ENCODE measurements at places on chromosomes 7 and 10. TPM values are rescaled to one million over a fixed set of nuclear protein-coding genes. Genes with fewer than 3 reads are reported as not detected.

DNA sequence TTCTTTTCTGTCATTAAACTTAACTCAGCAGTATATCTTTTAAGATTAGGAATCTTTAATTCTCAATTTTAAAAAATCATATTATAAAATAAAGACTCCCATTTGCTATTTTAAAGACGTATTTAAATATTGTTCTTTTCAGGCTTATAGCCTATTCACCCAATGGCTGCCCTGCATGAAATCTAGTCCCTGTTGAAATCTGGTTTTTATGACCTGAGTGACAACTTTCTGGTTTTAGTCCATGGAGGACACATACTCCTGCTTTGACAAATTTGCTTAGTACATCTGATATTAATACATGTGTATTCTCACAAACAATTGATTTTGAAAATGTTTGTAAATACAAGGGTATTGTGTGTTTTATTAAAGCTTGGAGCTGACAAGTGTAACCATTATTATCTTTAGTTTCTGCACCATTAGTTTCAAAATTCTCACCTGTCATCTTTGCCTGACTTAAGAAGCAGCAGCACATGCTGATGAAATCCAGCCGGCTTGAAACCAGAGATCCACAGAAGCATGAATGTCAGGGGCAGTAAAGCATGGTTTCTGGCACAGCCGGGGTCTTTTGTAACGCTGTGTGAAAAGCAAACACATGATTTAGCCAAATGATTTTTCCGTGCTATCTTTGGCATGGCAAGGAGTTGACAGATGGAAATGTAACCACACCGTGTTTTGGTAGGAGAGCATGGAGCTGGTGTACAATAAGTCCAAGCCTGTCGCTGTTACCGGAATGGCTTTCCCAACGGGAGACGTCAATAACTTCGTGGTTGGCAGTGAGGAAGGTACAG is 262.8 kb downstream of the DYNC1I1 start:
- DNase-seq, result no peak

DNA sequence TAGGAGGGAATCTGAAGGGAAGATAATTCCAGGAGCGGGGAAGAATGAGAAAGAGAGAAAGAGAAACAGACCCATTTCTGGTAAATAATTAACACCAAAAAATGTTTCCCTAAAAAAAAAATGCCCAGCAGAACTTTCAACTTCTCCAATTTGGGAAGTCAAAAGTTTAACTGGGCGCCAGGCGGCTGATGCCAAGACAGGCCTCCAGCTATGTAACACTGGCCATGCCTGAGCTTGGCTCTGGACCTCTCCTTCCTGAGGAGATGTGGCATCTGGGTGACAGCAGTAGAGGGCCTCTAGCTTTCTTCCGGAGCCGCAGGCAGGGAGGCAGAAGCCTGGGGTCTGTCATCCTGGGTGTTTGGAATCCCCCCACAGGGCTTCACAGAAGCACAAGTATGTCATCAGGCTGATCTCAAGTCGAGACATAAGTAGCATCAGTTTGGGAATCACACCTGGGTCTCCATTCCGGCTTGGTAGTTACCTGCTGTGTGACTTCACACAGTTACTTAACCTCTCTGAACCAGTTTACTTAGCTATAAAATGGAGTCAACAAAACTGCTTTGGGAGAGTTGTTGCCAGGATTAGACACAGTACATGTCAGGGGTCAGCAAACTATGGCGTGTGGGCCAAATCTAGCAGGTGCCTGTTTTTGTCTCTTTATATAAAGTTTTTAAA is 50.5 kb upstream of the TCF7L2 start:
- DNase-seq, result no peak

- DNase-seq, result no peak
Observed at GRCh38 chr7:130006771-130007170, 44.4 kb downstream of the ZC3HC1 start.

GRCh38 chr7:130822642-130823041 is 88.6 kb upstream of the KLF14 start:
- no peak for DNase-seq

GRCh38 chr10:7008645-7009044 is 402.2 kb downstream of the SFMBT2 start:
- no peak for DNase-seq

GRCh38 chr10:75660823-75661222 is 229.4 kb downstream of the LRMDA start:
- DNase-seq, result no peak

- DNase-seq, result no peak
Observed at GRCh38 chr7:27145914-27146412, 1.6 kb downstream of the HOXA6 start.

GRCh38 chr7:10312942-10313341 is 660.7 kb upstream of the PHF14 start:
- no peak for DNase-seq

DNA sequence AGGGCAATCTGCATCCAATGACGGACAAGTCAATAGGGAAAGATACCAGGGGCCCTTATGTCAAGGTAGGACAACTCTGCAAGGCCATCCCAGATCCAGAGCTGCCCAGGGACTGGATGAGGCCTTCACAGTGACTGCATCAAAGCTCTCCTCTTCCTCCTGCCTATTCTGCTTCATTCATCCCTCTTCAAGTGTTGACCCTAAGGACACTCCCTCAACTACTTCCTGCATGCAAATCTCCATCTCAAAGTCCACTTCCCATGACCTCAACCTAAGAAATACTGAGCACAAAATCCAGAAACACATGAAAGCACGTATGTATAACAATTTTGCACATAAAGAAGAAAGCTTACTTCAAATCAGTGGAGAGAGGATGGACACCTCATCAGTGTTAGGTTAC is 182.3 kb downstream of the AVL9 start:
- no peak for DNase-seq

DNA sequence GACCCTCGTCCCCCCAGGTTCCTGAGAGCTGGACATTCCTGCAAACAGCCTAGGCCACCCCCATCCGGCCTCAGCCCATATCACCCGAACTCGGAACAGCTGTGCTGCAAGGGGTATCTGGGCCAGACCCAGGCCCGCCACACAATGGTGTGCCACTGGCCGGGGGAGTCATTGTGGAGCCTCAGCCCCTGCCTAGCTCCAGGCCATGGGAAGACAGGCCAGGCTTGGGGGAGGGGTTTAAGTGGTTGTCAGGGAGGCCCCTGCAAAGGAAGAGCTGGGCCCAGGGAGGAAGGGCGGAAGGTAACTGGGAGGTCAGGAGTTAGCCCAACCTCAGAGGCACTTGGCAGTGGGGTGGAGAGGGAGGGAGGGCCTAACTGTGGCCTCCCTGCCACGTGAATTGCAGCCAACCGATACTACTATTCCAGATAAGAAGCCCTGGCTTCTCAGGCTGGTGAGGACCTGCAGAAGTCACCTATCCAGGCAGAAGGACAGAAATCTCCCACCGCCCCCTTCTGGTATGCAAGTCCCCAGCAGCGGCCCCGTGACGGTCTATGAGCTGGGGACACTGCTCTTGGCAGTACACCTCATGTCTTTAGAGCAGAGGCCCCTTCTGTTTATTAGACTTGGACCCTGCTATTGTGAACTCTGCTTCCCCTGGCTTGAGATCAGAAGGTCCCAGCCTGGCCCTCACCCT is 26.8 kb downstream of the VSIR start:
- no peak for DNase-seq

DNA sequence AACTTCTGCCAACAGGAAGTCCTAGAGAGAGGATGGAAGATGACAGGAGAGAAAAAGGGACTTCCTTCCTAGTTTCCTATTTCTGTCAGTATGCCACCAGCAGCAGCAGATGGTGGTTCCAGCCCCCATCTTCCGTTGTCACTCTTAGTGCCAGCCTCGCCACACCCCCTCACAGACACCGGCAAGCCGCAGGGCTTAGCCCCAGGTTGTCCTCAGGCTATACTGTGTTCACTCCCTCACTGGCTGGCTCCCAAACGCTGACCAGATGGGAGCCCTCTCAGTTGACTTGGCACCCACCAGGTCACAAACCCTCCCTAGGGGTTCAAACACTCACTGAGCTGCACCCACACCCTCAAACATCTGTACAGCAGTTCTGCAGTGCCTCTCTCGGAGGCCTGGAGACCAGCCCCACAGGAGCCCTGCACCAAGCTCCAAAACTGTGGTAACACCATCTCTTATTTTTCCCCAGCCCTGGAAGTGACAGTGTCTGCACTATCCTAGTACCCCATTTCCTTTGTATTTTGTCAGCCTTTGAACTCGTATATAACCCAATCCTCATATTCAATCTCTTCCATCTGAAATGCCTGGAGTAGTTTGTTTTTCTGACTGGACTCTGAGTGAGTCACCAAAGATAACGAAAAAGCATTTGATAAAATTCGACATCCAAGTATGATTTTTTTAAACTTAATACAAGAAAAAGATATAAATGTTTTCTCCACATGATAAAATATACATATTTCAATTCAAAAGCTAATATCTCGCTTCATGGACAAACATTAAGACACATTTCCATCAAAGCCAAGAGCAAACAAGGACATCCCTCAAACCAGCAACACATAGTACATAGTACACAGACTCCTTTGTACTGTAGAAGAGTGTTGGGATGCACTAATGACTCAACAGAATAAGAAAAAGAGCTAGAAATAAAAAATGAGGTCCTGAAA is 34.5 kb downstream of the SMURF1 start:
- DNase-seq, result no peak

DNA sequence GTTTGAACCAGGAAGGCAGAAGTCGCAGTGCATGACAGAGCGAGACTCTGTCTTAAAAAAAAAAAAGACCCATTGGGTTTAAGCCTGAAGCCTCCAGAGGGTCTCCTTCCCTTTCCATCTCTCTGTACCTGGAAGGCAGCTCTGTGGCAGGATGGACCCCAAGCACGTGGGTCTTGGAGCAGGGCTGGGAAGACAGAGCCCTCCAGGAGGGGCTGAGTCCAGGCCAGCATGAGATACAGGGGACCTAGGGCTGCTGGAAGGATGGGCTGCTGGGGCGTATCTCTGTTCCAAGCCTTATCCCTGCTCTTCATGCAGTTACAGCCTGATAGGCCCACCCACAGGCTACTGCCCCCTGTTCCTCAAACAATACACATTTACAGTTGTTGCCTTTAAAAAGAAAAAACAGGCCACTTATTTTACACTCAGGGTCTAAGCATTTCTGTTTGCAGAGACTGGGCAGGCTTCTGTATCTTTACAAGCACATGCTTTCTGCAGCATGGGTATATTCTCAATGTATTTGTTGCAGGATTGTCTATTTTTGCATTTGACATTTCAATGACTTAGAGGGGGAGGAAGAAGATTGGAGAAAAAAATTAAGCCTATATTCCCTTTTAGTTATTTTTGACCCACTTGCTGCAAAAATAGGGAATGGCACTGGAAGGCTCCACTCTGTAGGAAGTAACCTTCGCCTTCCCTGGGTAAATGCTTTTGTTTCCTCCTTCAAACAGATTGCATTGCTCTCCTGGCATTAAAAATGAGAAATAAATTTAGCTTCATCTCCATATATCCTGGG is 60.1 kb downstream of the FAM171A1 start:
- no peak for DNase-seq

- DNase-seq, result peak; percentile 29
Observed at GRCh38 chr10:543131-543530, 146.3 kb downstream of the DIP2C start.

GRCh38 chr7:774161-775109 is 47.4 kb upstream of the PRKAR1B start:
- DNase-seq, result no peak

GRCh38 chr7:2271273-2272026 is 29.4 kb downstream of the NUDT1 start:
- DNase-seq, result no peak

DNA sequence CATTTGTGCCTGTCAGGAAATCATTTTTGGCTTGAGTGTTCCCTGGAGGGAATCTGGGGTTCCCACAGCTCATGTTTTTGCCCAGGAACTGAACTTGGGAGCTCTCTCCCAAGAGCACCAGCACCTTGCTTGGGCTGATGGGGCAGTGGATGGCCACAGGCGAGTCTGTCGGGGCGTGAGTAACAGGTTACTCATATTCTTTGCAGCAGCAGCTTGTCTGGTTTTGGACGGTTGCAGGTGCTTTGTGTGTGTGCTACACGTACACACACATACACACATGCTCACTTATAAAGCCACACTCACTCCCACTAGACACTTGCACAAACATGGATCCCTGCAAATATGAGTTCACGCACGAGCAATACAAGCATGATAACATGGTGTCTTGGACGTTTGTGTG is 2.9 kb upstream of the PALD1 start:
- DNase-seq, result no peak

GRCh38 chr10:17026686-17027485 is 102.7 kb downstream of the CUBN start:
- no peak for DNase-seq

DNA sequence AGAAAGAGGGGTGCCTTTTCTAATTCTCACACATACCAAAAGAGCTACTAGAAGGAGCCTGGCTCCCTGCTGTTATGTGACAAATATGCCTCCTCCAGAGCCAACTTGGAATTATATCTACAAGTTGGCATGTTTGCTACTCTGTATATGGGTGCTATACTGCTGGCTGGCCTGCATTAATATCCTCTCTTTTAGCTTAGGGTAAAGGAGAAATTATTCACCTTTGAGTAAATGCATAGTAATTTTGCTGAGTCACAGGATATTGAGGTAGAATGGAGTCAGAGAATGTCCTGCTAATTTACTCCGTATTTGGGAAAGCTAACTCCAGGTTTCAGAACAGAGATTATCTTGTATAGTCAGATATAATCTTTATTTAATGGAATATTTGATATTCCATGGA is 24.2 kb upstream of the LIPN start:
- DNase-seq, result no peak

GRCh38 chr10:105149371-105149891 is 508.3 kb downstream of the SORCS3 start:
- DNase-seq, result no peak

- no peak for DNase-seq
Observed at GRCh38 chr7:32569388-32570289, 74.3 kb downstream of the AVL9 start.

DNA sequence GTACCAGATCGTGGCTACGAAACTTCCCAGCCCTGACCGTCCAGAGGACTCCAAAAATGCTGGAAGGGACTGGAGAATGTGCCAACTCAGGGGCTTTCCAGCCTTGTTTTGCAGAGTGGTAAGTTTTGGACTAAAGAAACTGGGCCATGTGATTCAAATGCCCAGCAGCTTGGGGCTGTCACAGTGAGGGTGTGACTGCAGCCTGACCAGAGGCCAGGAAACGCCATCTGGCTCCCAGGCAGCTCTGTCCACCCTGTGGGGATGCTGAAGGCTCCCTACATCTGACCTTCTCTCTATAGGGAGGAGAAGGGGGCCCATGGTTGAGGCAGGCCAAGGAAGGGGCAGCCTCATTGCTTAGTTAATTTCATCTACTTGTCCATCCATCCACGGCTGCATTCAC is 61.6 kb upstream of the HMX3 start:
- no peak for DNase-seq

- DNase-seq, result no peak
Observed at GRCh38 chr7:94710256-94710655, 54.3 kb upstream of the SGCE start.

Gene SPRN
- under 0.01 TPM for polyA plus RNA-seq

Gene SUFU
- 3.2 TPM for polyA plus RNA-seq

Gene PKD1L1
- 0.70 TPM for polyA plus RNA-seq

Gene C10orf67
- polyA plus RNA-seq, result 0.04 TPM

Gene TRIM73
- 4.2 TPM for polyA plus RNA-seq

Gene GNAT3
- polyA plus RNA-seq, result not detected

Gene MKX
- not detected for polyA plus RNA-seq

Measured in sigmoid colon (tissue), 7 donors.